ENCODE measurements at places on chromosomes 4 and X.

DNA sequence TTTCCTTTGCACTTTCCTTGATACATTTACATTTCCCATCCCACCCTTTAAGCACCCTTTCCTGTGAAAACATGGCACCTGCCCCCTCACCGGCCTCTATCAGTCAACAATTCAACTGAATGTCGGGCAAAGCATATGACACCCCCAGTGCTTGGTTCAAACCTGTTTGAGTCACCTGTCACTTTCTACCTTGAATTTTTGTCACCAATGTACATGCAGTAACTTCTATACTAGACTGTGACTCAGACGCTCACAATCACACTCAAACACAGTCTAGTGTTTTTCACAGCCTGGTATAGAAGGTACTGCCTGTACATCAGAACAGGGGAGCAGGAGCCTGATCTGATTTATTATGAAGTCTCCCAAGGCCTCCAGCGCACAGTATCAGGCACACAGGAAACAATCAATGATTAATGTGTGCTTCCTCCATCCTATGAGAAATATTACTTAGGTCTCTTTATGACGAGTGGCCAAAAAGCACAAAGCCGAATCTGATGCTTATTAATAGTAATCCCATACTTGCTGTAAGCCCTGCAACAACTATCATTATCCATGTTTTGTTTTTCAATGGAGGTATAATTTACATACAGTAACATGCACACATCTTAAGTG, 49.2 kb upstream of the FAM9C start:
- DNase-seq: peak; percentile 18

GRCh38 chr4:180240670-180241069, 2002.5 kb upstream of the TENM3 start:
- DNase-seq: no peak

DNA sequence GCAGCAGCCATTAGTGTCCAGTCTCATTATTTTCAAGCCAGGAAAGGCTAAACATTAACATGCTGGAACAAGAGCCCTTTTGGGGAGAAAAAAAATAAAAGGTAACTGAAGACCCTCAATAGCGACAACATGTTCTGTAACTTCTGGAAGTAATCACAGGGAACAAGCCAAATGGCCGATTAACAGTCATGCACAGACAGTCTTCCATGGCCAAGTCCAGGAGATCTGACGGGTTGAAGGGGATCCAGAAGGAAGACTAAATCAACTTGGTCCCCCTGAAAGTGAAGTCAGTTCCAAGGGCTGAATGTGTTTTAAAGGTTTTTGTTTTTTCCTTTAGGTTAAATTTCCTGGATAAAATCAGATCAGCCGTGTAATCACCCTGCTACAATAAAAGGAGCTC, 52.5 kb downstream of the LNX1 start:
- DNase-seq: no peak

DNA sequence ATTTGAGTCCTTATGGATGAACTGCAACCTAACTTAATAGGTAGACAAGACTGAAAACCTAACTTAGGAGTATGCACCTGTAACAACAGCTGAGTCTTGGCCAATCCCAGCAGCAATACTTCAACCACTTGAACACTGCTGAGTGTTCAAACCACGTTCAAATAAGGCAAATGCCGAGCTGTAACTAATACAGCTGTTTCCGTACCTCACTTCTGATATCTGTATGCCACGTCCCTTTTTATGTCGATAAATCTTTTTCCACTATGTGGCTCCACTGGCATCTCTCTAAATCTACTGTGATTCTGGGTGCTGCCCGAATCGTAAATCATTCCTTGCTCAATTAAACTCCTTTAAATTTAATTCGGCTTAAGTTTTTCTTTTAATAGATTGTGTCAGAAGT, 459.7 kb downstream of the INPP4B start:
- no peak for DNase-seq

DNA sequence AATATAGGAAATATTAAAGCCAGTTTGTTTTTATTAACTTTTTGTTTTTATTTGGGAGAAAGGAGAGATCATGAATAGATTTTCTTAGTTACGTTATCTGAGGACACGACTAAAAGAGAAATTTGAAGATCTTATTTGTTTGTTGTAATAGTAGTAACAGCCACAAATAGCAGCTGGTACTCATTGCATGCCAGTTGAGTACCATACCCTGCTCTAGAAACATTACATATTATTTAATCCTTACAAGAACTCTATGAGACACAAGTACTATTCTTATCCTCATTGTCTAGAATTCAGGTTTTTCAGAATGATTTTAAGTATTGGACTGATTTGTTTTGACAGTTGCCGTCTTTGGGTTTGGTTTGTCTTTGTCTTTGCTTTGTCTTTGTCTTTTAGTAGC, 31.8 kb downstream of the USP53 start:
- no peak for DNase-seq

GRCh38 chr4:162274354-162274753, 110.6 kb upstream of the FSTL5 start:
- peak; percentile 63 for DNase-seq
